Thoracic aorta (tissue), 2 donors: ENCODE measurements at places on chromosomes 11 and 22.

GRCh38 chr11:78203184-78203583 is 14.5 kb downstream of the USP35 start:
- DNase-seq: no peak

DNA sequence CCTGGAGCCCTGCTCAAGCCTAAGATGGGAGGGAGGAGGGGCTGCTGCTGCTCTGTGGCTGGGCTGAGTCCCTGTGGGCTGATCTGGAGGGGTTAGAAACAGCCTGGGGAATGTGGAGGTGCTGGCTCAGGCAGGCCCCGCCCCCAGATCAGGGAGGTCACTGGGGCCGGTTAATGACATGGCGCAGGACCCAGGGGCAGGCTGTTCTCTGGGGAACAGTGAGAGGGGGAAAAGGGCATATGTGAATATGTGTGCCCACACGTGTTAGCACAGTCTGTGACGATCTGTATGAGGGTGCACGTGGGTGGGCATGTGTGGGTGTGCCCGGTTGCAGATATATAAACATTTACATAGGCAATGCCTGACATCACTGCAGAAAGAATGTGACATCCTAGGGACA is 143.5 kb downstream of the MIAT start:
- DNase-seq: no peak

DNA sequence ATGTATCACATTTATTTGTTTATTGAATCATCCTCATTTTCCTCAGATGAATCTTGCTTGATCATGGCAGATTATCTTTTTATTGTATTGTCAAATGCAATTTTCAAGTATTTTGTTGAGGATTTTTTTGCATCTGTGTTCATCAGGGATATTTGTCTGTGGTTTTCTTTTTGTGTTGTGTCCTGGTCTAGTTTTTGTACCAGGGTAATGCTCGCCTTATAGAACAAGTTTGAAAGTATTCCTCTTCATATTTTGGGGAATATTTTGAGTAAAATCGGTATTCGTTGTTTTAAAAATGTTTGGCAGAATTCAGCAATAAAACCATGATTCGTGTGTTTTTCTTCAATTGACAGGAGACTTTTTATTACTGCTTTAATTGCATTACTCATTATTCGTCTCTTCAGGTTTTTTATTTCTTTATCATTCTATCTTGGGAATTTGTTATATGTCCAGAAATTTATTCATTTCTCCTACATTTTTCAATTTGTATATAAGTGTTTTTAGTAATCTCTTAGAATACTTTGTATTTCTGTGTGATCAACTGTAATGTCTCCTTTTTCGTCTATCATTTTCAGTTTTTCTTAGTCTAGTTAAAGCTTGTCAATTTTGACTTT is 113.4 kb upstream of the SERPIND1 start:
- no peak for DNase-seq

DNA sequence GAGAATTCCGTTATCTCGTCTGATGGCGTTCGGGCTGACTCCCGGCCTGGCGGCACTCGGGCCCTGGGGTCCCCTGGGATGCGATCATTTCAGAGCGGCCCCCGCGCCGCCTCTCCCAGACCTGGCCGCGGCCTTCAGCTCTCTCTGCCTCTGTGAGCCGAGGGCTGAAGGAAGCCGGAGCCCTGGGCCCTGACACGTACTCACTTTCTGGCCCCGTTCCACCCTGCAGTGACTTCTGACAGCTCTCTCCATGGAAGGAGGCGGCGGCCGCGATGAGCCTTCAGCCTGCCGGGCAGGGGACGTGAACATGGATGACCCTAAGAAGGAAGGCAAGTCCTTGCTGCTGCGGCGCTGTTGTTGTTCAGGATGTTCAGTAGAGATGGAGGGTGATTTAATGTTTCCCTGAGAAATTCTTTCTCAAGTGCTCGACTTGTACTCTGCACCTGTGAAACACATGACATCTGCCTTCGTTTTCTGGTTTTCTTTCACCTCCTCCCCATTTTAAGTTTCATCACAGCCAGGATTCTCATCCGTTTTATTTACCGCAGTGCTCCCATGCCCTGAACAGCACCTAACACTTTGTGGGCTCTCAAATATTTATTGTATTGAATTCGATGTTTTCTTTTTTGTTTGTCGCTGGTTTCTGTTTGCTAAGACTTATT is 612 bp downstream of the GTSE1 start:
- no peak for DNase-seq

- no peak for DNase-seq
Measured at GRCh38 chr11:17643506-17644405, 75.6 kb upstream of the MYOD1 start.

DNA sequence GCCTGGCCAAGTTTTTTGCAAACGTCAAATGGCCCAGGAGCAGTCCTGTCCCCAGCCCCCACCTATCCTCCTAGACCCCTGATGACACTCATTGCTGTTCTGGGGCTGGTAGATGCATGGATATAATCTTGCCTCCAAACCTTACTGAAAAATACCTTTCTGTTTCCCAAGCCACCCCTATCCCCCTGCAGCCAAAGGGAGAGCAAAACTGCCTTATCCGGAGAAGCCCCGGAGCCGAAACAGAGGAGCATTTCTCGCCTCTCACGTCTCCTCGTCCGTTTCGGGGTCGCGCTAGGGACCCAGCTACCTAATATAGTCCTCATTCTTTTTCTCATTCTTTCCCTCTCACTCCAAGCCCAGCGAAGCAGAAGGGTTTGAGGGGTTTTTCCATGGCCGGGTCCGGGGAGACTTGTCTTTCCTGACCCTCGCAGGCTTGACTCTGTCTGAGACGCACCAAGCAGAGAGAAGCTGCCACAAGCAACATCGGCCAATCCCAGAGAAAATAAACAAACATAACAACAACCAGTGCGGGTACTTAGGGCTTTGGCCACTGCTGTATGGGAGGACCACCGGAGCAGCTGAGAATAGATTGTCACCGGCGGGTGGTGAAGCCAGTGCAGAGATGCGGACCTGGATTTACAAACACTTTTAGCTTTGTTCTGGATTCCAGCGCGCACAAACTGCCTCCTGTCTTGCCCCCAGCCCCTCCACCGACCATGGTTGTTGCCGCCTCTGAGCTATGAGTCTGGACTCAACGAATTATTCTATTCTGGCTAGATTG is 1.6 kb downstream of the BSX start:
- no peak for DNase-seq

GRCh38 chr22:20111045-20111688 is 4.7 kb upstream of the RANBP1 start:
- DNase-seq: no peak
